A549 treated with CORT108297 at 1 μM for 4 hours (cell line): ENCODE measurements at places on chromosomes 2 and 18. TPM values are rescaled to one million over a fixed set of nuclear protein-coding genes. Genes with fewer than 3 reads are reported as not detected.

Gene SPTBN1
- total RNA-seq, result 128 to 160 TPM (median 148 TPM) in 5 replicates

Gene IL1R1
- 22.9 to 40.2 TPM (median 34.7 TPM) in 5 replicates for total RNA-seq

Gene LONRF2
- total RNA-seq, result 2.5 to 3.9 TPM (median 3.4 TPM) in 5 replicates

Gene DPP4
- 0.36 to 0.73 TPM (median 0.54 TPM) in 5 replicates for total RNA-seq

Gene IL18RAP
- total RNA-seq, result 0.11 TPM in 1 of 5 replicates, not detected in the others

Gene ANKRD30B
- total RNA-seq, result 0.02 to 0.03 TPM (median 0.02 TPM) in 3 of 5 replicates, not detected in the others

Gene PIGN
- 8.7 to 10.5 TPM (median 9.4 TPM) in 5 replicates for total RNA-seq

Gene EFR3B
- 12.8 to 15.3 TPM (median 13.5 TPM) in 5 replicates for total RNA-seq

Gene AQP4
- 0.05 TPM in 1 of 5 replicates, not detected in the others for total RNA-seq

Gene ACVR1C
- 0.02 TPM in 3 of 5 replicates, not detected in the others for total RNA-seq

Gene LINC00305
- total RNA-seq, result not detected in 5 replicates

Gene GRP
- total RNA-seq, result not detected in 5 replicates
